ENCODE measurements at places on chromosomes 1 and 21.

- no peak for DNase-seq
Measured at GRCh38 chr1:223137455-223138085, 5.5 kb downstream of the TLR5 start.

GRCh38 chr21:40315626-40316025 lies 448.4 kb downstream of the PCP4 start:
- DNase-seq = no peak

DNA sequence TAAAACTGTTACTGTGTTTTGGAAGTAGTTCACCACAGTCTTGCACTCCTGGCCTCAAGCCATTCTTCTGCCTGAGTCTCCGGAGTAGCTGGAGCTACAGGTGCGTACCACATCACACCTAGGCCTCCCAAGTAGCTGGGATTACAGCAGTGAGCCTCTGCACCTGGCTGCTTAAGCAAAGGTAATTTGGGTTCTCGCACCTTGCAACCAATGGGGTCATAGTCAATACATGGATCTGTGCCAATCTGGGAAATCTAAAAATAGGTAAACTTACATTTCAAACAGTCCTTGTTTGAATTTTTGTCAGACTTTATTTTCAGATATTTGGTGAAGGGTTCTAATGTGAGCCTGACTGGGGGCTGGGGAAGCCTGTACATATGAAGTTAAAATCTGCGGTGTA lies 466.5 kb downstream of the PCP4 start:
- no peak for DNase-seq

DNA sequence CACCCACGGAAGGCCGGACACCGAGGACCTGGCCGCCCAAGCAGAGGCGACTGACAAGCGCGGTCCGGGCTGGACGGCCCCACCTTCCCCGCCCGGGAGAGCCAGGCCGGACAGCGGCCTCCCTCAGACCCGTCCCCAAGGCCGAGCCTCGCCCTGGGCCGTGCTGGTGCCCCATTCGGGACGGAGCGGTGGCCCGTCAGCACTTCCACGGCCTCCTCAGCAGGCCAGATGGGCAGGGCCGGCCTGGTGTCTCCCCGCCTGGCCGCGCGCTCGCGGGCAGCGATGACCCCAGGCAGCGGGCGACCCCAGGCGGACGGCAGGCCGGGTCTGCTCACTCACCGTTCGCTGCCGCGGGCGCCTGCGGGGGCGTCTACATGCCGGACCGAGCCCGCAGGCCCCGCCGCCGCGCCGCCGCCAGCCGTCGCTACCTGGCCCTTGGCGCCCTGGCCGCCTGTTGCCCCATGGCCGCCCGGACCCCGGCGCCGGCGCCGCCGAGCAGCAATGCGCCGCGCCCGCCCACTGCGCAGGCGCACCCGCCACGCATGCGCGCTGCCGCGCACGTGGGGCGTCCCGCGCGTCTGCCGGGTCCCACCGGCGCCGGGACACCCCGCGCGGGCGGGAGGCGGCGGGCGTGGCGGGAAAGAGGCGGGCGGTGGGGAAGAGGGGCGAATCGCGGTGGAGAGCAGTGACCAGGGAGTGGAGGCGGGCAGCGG lies at the start of gene NADK:
NADK (minus strand) TSS at position 521 of the 713 bp plus-strand sequence. CDS start 13,064 bp downstream, outside the sequence.
- DNase-seq = peak; percentile 61

DNA sequence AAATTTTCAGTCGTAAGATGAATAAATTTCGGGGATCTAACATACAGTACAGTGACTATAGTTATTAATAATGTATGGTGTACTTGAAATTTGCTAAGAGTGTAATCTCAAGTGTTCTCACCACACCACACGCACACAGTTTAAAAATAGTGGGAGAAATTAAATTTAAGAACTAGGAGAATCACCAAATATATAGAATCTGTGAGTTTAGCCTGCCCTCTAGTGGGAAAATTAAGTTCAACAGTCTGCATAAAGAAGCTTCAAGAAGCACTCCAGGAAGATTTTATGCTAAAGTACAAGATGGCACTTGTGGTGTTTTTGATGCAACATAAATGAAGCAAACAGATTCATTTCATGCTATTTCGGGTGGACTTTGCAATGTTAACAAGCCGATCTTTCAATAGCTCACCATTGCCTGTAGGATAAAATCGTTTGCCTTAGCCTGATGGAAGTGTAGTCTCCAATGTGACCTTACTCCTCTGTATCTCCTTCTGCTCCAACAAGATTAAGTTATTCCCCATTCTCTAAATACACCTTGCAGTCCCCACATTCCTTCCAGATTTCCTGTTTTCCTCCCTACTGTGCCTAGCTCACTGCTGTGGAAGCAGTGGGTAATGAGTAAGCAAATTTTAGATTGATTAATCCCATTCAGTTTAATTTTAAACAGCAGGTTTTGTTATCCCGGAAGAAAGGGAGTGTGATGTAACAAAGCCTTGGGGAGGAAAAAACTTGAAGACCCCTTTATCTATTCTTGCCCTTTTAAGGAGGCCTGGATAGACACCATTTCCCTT lies 8.7 kb upstream of the PIK3C2B start:
- DNase-seq = no peak

- no peak for DNase-seq
Measured at GRCh38 chr1:203316626-203317093, 11.3 kb downstream of the BTG2 start.

- no peak for DNase-seq
Measured at GRCh38 chr1:41018018-41018410, 3.5 kb downstream of the SLFNL1 start.

- no peak for DNase-seq
Measured at GRCh38 chr1:30818568-30819243, 61.1 kb upstream of the LAPTM5 start.

GRCh38 chr1:111649648-111650047 lies 30.1 kb downstream of the RAP1A start:
- DNase-seq = no peak

DNA sequence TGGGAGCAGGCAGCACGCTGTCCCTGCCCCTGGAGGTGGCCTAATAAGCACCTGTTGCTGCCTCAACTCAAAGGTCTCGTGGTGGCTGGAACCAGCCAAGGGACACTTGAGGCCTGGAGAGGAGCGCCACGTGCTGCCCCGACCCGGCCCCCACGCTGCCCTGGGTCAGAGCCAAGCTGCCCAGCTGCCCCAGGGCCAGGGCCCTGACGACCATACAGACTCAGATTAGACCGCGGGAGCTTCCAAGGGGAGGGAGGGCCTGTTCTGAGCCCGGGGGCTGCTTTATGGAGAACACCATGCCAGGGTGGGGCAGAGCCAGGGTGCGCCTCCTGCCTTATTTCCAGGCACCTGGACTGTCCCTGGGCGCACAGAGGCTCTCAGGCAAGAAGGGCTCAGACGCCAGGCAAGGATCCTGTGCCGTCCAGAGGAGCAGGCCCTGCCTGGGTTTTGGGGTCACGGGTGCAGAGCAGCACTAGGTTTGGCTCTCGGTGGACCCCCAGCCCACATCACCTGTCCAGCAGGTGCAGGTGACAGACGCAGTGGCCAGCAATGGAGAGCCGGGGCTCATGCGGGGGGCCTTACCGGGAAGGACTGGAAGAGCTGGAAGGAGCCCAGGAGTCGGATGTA lies 18.6 kb downstream of the KRTAP10-1 start:
- no peak for DNase-seq

GRCh38 chr1:109895720-109896504 lies 14.7 kb upstream of the CSF1 start:
- no peak for DNase-seq

- no peak for DNase-seq
Measured at GRCh38 chr1:211643324-211644212, 31.9 kb downstream of the NEK2 start.

DNA sequence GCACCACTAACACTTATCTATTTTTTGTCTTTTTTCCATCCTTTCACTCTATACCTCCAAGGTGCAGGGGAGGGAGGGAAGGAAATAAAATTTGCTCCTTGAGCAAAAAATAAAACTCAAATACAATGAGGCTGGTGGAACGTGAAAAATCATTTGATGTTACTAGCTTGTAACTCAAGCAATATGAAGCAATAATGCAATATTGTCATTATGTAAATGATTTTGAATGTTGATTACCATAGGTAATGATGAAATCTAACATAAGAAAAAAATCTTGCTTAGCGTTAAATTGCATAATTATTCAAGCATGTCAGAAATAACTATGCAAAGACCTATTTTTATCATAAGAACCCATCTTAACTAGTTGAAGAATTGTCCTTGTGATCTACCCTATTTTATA lies 277.7 kb downstream of the KCTD3 start:
- DNase-seq = no peak

DNA sequence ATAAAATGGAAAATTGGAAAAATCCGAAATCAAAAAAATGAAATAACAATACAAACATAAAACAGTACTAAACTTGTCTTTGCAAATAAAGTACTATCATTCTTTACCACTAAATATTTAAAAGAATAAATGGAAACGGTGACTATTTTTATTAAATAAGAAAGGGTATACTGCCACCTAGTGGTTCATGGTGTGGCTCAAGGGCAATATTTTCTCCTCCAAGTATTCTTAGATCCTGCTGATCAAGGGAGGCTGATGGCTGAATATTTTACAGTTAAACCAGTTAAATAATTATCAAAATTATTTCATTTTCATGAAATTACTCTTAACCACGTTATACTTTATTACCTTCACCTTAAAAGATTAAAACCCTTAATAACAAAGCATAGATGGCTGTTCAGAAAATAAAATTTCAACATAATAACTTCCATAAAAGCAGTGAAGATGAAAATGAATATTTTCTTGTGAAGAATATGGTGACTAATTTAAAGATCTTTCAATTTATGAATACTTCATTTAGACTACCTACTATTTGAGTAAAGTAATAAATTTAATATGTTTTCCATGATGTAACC lies 1793.9 kb downstream of the NCAM2 start:
- no peak for DNase-seq

- DNase-seq = no peak
Measured at GRCh38 chr21:40043866-40044265, 176.6 kb downstream of the PCP4 start.

- DNase-seq = no peak
Measured at GRCh38 chr1:156841295-156841855, 17.5 kb downstream of the INSRR start.

Measured in stimulated activated CD8-positive, alpha-beta memory T cell treated with anti-CD3 and anti-CD28 coated beads, Interleukin-7, amount 100 ng/mL, for 48 hours (primary cell).